CMK (cell line): ENCODE measurements at places on chromosomes 1 and 21.

- peak; percentile 24 for DNase-seq
Measured at GRCh38 chr1:8169364-8170058, 143.4 kb upstream of the ERRFI1 start.

DNA sequence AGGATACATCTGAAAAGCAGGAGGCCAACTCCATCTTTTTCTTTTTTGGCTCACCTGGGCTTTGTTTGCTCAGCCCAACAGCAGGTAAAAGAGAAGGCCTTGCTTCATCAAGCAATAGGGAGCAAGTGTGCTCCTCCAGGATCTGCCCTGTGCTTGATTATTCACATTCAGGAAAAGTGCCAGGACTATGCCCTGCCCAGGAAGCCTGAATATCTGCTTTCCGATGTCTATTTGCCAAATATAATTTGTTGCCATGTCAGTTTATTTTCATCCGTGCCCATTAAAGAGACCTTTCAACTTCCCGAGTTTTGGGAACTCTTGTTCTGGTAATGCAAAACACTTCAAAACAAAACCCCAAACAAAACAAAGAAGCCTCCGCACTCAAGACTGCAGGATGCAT, 185.3 kb downstream of the CDC7 start:
- no peak for DNase-seq

DNA sequence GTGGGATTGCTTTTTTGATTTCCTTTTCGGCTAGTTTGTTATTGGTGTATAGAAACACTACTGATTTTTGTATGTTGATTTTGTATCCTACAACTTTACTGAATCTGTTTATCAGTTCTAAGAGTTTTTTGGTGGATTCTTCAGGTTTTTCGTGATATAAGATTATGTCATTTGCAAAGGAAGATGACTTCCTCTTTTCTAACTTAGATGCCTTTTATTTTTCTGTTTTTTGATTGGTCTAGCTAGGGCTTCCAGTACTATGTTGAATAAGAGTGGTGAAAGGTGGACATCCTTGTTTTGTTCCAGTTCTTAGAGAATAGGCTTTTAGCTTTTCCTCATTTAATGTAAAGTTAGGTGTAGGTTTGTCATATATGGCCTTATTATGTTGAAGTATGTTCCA, 13.1 kb upstream of the NHLH2 start:
- DNase-seq, result no peak

- DNase-seq, result peak; percentile 79
Measured at GRCh38 chr1:23528250-23528978, 2.6 kb downstream of the E2F2 start.

- DNase-seq, result no peak
Measured at GRCh38 chr1:87174724-87175245, 153.9 kb upstream of the LMO4 start.

DNA sequence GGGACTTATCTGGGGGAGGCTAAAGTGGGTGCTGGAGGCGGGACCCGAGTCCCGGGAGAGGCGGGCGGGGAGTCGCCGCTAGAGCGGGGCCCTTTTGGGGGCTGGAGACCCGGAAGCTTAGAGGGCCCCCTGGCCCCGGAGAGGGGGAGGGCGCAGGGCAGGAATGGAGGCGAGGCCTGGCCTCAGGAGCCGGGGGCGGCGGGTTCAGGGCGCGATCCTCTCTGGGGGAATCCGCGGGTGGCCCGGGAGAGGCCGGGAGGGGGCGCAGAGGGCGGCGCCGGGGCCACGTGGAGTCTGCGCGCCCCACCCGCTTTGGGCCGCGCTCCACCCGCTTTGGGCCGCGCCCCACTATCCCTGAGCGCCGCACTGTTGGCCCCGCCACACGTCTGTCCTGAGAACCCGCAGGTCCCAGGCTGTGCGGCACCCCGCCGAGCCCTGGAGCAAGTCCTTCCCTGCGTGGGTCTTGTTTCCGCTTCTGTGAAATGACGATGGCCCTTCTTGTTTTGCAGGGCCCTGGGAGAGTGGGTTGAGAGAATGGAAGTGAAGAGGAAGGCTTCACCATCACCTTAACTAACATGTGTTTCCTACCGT, 84.4 kb downstream of the NKAIN1 start:
- peak; percentile 81 for DNase-seq

- no peak for DNase-seq
Measured at GRCh38 chr1:18751425-18751824, 108.0 kb downstream of the TAS1R2 start.

GRCh38 chr1:39689635-39690034, 1.6 kb downstream of the HPCAL4 start:
- no peak for DNase-seq

GRCh38 chr1:152906023-152906565, 2.3 kb upstream of the IVL start:
- DNase-seq, result no peak

DNA sequence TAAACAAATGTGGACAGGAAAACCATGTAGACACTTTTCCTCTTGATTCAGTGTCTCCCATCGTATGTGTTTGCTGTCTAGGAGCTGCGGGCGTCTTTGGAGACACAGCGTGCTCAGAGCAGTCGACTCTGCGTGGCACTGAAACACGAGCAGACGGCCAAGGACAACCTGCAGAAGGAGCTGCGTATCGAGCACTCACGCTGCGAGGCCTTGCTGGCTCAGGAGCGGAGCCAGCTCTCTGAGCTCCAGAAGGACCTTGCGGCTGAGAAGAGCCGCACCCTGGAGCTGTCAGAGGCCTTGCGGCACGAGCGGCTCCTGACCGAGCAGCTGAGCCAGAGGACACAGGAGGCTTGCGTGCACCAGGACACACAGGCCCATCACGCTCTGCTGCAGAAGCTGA, 27.2 kb upstream of the DIP2A start:
- DNase-seq, result no peak

DNA sequence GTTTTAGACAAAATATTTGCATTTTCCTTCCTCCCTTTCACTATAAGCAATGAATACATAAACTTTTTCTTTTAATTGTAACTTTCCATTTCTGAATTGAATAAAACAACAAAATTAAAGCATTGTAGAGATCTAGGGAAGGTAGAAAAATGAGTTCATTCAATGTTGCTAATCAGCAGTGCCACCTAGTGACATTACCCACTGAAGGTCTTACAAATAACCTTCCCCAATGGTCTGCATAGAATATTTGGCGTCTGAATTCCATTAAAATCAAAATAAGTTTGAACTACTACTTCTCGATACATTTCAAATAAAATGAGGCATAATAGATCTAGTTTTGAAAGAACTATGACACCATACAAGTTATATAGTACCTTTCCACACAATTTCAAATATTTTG, 19.6 kb downstream of the FH start:
- DNase-seq, result no peak

- no peak for DNase-seq
Measured at GRCh38 chr21:32064281-32064910, 191.6 kb downstream of the HUNK start.

- no peak for DNase-seq
Measured at GRCh38 chr1:17765444-17766411, 10.6 kb downstream of the ACTL8 start.
